ENCODE measurements at places on chromosomes 1 and 21.

- ATAC-seq, result peak; percentile 18
Observed at GRCh38 chr21:45324489-45325205, 37.0 kb upstream of the POFUT2 start.

DNA sequence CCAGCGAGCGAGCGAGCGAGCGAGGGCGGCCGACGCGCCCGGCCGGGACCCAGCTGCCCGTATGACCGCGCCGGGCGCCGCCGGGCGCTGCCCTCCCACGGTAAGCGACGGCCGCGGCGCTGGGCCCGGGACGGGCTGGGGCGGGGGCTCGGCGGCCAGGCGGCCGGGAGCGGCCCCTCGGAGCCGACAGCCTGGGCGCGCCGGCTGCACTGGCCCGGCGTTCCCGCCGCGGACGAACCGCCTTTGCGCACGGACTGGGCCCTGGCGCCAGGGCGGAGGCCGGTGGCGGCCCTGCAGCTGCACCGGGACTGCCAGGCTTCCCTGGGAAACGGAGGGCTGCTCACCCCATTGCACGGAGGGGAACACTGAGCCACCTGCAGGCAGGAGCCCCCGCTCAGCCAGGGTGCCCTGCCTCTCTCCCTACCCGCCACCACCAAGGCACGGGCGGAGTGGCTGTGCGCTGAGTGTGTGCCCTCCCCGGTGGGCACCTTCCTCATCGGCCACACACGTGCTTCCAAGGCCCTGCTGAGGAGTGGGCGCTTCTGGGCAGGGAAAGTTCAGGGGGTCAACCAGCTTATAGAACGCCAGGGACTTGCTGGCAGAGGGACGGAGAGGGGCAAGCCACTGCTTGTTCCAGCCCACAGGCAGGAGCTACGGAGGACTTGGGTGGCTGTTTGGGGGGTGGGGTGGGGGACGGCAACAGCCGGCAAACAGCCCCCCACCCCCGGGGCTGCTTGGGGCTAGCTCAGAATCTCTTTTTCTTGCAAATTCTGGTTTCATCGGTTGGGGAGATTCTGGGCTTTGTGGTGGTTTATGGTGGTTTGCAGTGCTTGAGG lies 532 bp downstream of the CSF1 start:
- ATAC-seq, result peak; percentile 7

DNA sequence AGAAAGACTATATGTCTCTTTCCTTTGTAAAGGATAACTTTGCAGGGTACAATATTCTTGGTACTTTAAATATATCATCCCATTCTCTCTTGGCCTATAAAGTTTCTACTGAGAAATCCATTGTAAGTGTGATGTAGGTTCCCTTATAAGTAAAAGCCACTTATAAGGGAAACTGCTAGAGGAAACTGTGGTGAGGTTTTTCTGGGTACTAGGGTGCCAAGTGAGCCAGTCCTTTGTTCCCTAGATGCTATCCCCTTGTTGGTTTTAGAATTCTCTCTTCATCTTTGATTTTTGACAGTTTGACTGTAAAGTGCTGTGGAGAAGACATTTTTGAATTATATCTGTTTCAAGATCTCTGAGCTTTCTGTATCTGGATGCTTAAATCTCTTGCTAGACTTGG lies 108.9 kb upstream of the NEK7 start:
- no peak for ATAC-seq

DNA sequence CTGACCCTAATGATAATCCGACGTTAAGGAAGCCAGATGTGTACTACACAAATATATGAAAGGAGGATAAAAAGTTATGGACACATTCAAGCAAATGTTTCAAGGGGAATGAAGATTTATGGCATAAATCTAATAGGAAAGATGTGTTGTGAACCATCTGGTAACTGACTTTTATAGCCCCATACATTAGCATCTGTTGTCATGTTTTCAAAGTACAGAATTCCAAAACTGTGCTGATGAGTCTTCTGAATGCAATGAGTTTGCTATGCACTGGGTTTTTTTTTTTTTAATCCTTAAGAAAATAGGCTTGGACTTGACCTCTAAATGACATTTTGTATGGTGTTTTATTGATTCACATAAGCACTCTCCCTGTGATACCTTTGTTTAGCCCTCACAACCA lies 158.5 kb upstream of the ESRRG start:
- no peak for ATAC-seq

GRCh38 chr1:61428146-61428545 lies 296.8 kb downstream of the TM2D1 start:
- ATAC-seq, result no peak

GRCh38 chr1:41696381-41696780 lies 211.9 kb upstream of the EDN2 start:
- ATAC-seq, result no peak

DNA sequence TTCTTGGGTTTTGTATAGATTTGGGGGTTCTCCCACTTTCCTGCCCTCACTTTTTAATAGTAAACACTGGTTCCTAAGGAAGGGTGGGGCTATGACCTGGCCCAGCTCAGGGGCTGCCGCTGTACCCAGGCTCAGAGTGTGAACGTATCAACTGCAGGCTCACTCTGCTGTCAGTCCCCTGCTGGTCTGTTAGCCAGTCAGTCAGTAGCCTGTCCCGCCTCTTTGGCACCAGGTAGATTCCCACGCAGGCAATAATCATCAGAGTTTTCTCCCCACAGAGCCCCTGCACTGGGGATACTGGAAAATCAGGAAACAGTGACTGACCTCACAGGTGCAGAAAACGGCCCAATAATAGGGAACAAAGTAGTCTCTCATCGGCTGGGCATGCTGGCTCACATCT lies 15.0 kb upstream of the ALPL start:
- ATAC-seq, result no peak

DNA sequence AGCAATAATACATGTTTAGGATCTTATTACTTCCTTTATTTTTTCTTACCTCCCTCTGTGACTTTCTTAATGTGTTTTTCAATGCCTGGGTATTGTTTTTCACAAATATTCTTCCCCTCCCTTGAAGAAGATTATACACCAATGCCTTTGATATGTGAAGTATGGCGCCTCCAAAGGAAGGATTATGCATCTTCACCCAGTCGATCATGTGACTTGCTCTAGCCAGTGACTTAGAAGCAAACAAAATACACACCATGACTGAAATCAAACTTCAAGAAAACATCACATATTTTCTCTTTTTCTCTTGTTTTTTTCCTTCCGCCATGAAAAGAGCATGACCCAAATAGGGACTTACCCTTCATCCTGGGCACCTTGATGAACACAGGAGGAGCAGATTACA lies 297.1 kb downstream of the NCAM2 start:
- ATAC-seq, result no peak

DNA sequence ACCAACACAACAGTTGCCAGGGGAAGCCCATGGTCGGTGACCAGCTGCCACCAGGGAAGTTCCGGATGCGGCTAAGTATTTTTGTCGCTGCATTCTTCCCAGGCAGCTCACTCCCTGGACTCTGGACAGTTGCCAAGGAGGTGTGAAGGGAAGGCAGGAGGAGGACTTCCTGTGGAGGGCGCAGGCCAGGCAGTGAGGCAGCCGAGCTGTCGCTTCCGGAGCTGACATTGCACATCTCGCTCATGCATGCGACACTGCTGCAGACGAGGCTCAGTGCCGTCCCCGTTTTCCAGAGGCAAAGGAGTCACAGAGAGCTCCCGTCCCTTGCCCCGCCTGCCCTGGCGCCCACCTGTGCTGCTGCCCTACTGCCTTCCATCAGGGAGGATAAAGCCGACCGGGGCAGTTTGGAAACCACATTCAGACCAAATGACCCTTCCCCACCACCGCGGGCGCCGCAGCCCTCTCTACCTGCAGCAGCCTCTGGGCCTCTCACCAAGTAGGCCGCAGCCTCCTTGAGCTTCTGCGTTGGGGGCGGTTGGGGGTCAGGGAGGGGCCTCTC lies 81.4 kb downstream of the NENF start:
- no peak for ATAC-seq

DNA sequence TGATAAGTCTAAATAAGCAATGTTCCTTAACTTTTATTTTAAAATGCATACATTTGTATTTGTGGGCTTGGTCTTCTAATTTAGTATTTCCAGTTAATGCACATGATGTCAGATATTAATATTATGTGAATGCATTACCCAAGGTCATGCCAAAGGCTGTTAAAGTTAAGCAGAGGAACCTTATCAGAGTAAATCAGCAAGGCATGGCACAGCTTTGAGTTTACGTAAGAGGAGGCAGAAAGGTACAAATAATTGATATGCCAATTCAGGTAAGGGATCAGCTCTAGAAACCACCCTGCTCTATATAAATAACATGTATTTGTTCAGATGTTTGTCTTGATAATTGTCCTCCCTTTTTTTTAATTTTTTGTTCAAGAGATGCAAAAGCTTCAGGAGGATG lies 64.5 kb upstream of the CHRM3 start:
- no peak for ATAC-seq

DNA sequence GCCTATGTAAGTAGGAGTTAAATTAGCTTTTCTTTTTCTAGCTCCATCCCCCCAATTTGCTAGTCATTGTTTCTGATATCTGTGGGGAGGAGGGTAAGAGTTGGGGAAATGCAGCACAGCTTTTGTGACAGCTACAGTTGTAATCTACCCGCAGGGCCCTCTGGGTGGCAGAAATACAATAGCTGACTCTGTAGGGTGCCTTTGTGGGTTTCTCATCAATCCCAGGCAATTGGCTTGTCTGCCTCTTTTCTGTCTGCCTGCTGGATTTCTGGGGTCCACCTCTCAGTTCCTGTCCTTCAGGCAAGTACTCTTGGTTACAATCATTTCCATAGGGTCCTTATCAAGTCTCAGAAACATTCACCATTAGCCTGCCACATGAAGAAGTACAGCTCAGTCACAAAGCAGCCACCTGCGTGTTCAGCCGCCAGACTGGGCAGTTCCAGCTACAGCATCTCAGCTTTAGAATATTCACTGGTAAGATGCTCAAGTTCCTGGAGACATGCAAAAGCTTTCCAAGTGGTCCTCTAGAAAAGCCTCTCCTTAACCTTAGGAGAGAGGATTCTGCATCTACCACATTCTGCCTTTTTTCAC lies 19.2 kb upstream of the SLC44A5 start:
- no peak for ATAC-seq

DNA sequence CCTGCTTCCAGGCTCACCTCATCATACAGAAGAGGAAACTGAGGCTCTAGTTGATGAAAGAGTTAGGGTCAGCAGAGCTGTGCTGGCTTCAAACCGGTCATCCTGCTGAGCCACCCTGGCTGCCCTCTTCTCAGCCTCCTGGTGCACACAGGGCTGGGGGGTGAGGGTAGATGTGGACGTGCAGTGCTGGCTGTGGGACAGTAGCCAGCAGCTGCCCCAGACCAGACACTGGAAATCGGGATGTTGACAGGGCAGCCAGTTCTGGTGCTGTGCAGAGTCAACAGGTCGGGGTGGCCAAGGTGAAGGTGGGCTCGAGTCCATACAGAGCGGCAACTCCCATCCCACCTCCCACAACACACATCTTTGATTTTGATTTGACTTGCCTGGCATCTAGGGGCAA lies 1.5 kb upstream of the CLCNKA start:
- no peak for ATAC-seq

GRCh38 chr1:211975152-211975941 lies 60.0 kb downstream of the INTS7 start:
- no peak for ATAC-seq

- ATAC-seq, result no peak
Observed at GRCh38 chr1:14138687-14139086, 438.7 kb downstream of the PRDM2 start.

- ATAC-seq, result peak; percentile 48
Observed at GRCh38 chr1:213988507-213989001, 781 bp downstream of the PROX1 start.

DNA sequence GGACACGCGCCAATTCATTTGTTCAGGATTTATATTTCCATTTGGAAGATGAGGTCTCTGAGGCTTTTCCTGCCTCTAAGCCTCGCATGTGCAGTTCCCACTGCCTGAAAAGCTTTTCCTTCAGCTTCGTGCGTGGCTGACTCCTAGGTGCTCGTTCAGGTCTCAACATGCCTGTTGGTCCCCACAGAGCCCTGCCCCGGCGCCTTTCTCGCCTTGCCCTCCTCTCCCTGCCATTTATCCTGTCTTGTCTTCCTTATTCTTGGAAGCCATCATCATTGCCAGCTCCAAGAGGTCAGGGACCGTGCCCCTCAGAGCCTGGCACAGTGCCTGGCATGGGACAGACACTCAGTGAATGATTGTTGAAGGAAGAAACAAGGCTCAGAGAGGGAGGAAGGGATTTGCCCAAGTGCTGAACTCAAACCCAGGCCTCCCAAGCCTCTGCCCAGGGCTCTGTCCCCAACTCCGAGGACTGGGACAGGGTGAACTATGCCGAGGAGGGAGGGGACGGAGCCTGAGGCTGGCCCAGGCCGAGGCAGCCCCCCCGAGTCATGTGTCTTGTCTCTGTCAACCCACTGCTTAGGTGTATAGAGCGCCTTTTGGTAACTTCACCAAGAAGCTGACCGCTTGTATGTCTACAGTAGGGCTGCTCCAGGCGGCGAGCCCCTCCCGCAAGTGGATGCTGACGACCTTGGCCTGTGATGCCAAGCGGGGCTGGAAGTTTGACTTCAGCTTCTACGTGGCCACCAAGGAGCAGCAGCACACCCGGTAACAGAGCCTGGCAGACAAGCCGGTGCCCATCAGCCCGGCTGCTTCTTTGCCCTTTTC lies 47.3 kb downstream of the DISP3 start:
- ATAC-seq, result no peak

GRCh38 chr21:42725416-42725930 lies 72.1 kb downstream of the PDE9A start:
- no peak for ATAC-seq

GRCh38 chr21:21019681-21020080 lies 21.5 kb downstream of the NCAM2 start:
- ATAC-seq, result no peak

GRCh38 chr1:1783320-1783719 lies 5.0 kb upstream of the NADK start:
- ATAC-seq, result no peak

- peak; percentile 83 for ATAC-seq
Observed at GRCh38 chr1:226656601-226657277, 82.3 kb downstream of the ITPKB start.

DNA sequence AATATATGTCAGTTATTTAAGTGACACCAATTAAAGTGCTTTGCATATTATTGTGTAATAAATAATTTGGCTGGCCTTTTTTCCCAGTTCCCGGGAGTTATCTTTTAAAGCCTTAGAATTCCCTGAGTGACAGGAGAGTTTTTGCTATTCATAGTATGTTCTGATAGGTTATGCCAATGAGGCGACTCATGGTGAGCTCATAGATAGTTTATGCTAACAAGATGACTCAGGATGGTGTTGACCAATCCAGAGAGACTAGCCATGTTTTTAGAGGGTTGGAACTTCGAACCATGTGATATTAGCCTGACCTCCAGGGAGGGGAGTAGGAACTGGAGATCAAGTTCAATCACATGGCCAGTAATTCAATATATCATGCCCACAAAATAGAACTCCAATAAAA lies 310.8 kb downstream of the USP25 start:
- no peak for ATAC-seq

GRCh38 chr1:66452982-66453381 lies 81.0 kb upstream of the SGIP1 start:
- no peak for ATAC-seq

DNA sequence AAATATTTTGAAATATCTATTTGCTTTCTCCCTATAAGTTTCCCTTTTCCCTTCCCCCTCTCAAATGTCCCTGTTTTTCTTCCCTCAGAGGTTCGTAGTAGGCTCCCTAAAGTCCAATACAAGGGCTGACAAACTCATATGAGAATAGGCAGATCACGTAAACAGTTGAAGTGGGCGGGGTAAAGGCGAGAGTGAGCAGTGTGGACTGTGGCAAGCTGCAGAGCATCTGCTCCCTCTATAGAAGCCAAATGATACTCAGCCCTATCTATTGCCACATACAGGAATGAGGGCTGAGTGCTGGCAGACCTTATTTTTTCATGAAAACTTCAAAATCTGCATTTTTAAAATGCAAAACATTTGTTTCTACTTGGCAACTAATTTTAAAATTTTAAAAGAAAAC lies 26.3 kb downstream of the PRDX6 start:
- ATAC-seq, result peak; percentile 63
